ENCODE measurements at places on chromosomes 6 and 20.

GRCh38 chr6:133948472-133948871 is 4.6 kb upstream of the TBPL1 start:
- DNase-seq: no peak

DNA sequence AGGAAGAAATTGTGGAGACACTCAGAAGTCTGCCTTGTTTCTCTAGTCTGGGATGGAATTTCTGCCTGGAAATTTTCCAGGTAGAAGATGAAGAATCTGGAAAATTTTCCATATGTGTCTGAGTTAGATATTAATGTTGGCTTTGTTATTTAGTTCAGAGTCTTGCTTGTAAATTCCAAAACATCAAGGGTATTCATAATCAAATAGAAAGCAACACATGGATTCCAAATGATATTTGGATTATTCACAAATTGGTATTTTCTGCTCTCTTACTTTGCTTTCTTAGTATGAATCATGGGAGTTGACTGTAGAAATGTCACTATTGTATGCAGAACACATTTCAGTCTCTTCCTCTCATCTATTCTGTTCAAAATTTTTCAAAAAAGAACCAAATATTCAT is 116.0 kb downstream of the GRIK2 start:
- DNase-seq: no peak

GRCh38 chr6:128572294-128572693 is 51.9 kb upstream of the PTPRK start:
- no peak for DNase-seq

DNA sequence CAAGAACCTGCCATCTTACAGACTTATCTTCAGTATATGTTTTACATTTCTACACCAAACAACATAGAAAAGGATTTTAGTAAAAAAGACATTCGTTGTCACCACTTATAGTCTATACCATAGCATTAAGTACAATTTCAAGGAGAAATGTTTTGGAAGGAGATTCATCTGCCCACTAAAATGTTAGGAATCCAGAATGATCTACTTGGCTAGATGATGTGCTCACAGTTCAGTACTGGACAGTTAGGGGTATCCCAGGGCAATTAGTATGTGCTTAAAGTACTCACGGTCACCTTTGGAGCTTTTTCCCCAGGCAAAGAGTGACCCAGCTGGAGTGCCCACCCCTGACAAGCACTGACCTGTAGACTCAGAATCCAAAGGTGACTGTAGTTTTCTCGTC is 222.9 kb downstream of the SLC24A3 start:
- DNase-seq: no peak

- no peak for DNase-seq
Measured at GRCh38 chr6:123788319-123788718, 15.3 kb upstream of the NKAIN2 start.

All from activated T-cell treated with anti-CD3 and anti-CD28 coated beads for 48 hours (primary cell).